ENCODE measurements at places on chromosomes 5 and 9.

DNA sequence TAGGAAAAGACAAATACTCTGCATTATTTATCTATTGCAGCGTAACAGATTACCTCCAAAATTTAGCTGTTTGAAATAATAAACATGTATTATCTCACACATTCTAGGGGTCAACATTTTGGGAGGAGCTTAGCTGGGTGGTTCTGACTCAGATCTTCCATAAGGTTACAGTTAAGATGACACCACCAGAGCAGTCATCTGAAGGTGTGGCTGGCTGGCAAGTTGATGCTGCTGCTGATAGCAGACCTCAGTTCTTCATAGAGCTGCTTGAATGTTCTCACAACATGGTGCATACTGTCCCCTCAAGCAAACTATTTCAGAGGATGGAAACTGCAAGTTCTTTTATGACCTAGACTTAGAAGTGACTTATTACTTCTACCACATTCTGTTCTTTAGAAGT is 146.3 kb upstream of the FSTL4 start:
- DNase-seq: no peak

- no peak for DNase-seq
Measured at GRCh38 chr5:108911055-108911454, 163.4 kb downstream of the FER start.

DNA sequence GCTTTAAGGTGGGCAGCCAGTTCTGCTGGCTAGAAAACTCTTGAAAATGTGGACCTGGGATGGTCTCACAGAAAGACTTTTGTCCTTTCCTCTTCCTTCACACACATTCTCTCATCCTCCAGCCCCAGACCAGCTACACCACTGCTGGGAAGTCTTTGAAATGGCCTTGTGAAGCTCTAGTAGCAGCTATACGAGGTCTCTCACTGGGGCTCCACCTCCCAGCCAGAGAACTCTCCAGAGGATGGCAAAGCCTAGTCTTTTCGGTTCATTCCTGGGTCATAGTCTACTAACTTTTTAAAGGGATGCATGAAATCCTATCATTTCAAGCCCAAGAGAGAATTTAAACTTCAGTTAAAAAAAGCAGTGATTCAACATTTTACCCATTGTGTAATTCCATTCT is 133.9 kb upstream of the ERCC6L2 start:
- DNase-seq: no peak

GRCh38 chr5:77065256-77065655 is 21.8 kb downstream of the ZBED3 start:
- no peak for DNase-seq

DNA sequence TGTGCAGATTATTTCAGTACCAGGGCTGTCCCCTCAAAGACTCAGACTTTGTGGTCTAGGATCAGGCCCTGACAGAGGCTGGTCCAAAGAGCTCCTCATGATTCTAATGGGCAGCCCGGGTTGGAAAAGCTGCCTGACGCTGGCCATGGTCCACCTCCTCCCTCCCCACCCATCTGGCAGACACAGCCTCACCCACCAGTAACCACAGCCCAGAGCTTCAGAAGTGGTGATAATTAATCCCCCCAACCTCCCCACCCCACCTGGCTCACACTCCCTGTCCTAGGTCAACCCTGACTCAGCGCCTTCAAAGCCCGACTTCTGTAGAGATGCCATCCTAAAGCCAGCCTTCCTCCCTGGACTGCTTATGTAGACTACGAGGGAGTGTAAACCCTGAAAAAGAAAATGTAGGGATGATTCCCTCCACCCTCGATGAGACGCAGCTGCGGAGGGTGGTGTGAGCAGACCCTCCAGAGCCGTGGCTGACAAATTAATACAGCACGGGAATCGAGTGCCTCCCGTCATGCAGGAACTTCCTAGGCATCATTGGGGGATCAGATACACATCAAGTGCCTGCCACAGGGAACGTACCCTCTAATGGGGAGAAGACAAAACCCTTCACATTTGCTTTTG is 7.0 kb downstream of the UBE2QL1 start:
- no peak for DNase-seq

DNA sequence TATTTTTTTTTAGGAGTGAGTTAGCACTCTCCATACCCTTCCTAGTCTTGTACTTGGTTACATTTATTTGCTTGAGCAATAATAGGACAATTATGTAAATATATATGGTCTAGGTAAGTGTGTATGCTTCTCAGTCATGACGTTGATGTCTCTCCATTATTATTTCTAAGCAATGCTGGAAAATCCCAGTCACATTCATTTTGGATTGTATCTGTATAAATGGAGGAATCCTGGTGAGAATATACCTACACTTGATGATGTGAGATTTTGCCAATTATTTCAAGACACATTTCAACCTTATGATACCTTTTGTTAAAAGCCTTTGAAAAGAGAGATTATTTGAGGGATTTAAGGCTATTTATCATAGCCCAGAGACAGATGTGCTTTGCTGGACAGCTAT is 2244.5 kb upstream of the WWC1 start:
- DNase-seq: no peak

DNA sequence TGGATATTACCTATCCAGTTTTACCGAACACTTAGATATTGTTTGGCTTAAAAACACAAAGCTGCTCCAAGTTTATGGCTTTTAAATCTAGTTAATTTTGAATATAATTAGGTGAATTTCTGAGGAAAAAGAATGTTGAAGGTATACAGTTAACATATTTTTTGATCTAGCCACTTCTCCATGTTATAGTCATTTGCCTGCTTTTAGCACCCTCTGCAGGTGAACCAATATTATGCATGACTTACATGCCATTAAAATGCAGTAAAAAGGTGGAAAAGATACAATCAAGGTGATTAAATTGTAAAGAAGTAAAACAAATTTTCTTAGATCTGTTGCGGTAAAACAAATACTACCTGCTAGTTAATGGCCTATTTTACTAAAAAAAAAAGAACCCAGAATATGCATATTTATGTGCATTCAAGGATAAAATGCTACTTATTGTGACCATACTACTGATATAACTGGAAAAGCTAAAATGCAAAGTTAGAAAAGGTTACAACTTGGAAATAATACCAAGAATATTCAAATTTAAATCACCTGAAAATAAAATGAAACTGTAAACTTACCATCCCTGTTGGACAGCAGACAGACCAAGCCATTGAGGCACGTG is 132.1 kb downstream of the AP3B1 start:
- no peak for DNase-seq

GRCh38 chr9:126745574-126746411 is 59.0 kb upstream of the ZBTB43 start:
- DNase-seq: no peak

GRCh38 chr5:161539016-161539415 is 7.5 kb downstream of the GABRB2 start:
- DNase-seq: no peak

- DNase-seq: no peak
Measured at GRCh38 chr9:137708590-137709284, 89.9 kb downstream of the EHMT1 start.

DNA sequence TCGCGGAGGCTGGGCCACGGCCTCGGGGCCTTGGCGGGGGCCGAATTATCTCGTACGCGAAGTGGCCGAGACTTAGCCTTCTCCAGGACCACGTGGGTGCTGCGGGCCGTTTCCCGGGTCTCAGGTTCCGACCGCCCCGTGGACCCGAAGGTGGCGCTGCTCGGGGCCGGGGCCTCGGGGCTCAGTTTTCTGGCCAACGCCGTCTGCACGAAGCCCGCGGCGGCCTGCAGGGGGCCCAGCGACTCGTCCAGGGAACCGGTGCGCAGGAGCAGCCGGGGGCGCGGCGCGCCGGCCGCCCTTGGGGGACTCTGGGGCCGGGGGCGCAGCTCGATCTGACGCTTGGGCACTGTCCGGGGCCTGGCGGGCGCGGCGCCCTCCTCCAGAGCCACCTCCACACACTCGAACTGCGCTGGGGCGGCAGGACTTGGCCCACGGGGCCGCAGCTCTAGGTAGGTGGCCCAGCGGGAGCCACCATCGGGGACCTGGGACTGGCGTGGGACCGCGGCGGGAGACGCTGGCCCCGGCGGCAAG is 716 bp downstream of the PROB1 start:
- DNase-seq: no peak

DNA sequence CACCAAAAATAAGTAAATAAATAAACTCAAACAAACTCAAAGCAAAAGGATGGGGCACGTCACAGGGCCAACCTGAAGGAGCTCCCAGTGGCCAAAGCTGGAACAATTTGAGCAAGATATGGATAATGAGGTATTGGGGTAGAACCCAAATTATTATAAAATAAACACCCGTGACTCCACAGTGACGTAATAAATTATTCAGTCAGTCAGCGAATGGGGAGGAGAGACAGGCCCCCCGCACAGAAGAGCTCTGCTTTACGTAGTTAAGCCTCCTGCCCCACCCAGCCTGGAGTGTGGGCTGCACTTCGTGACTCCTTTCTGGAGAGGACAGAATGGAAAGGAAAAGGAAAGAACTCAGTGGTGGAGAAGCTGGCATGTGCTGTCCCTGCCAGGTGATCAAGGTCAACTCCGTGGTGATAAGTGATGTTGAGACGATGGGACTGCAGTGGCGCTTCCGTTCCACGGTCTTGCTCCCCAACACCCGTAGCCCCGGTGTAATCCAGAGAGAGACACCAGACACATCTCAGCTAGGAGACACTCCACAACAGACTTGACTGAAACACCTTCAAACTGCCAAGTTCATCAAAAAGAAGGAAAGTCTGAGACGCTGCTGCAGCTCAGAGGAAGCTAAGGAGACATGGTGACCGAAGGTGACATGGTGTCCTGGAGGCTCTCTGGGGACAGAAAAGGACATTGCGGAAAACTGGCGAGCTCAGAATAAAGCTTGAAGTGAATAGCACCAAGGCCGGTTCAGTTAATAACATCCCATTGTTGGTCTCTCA is 83.3 kb upstream of the COL5A1 start:
- DNase-seq: no peak
